ENCODE measurements at places on chromosomes 4 and X.

- no peak for DNase-seq
These were observed 156.1 kb downstream of the STPG2 start for GRCh38 chr4:97987019-97987648.

GRCh38 chrX:19372547-19373331 is 29.0 kb downstream of the PDHA1 start:
- DNase-seq = no peak

GRCh38 chr4:186765138-186765537 is 41.5 kb upstream of the FAT1 start:
- DNase-seq = no peak

DNA sequence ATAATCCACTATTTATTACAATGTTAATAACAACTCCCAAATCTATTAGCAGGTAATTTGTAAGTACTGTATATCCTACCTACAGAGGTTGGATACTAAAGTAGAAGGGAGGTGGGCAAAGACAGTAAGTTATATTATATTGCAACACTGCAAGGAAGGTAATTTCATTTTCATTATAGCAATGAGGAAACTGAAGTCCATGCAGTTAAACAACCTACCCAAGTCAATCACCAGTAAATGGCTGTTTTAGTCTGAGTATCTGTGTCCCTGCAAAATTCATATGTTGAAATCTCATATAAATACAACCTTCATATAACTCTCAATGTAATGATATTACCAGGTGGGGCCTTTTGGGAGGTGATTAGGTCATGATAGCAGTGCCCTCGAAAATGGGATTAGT is 114.4 kb downstream of the SCLT1 start:
- DNase-seq = no peak

Data from stimulated activated CD4-positive, alpha-beta T cell treated with anti-CD3 and anti-CD28 coated beads, Interleukin-12 subunit alpha, Interleukin-12 subunit beta, amount 100 ng/mL, for 48 hours (primary cell).